Kidney capillary endothelial cell (primary cell): ENCODE measurements at places on chromosomes 2 and 18.

DNA sequence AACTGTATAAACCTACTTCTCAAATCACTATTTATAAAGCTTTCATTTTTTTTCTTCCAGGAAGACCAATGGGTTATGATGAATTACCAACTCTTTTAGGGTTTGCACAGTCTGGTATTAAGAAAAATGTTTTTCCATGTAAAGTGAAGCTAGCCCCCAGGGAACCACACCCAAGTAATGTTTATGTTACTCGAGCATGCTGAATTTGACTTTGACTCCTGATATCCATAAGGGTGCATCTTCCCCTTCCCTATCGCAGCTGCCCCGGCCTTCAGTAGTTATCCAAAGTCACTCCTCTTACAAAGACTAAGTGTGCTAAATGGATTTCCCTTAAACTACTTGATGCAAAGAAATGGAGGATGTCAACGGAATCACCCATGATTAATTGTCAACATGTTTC lies 21.7 kb downstream of the KCTD18 start:
- DNase-seq: no peak

GRCh38 chr2:173032032-173032431 lies 43.6 kb upstream of the MAP3K20 start:
- no peak for DNase-seq

DNA sequence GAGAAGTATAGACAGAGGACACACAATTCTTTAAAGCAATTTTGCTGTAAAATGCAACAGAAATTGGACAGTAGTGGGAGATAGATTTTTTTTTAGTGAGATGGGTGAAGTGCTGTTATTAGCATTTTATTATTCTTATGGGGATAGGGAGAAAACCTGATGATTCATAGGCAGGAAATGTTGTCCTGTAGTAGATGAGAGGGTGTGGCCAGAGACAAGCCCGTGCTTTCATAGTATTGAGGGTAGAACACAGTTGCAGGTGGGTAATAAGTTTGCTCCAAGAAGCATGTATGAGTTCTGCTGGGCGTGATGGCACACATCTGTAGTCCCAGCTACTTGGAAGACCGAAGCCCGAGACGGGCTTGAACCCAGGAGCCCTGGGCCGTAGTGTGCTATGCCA lies 128.3 kb upstream of the ARHGAP28 start:
- DNase-seq: no peak

DNA sequence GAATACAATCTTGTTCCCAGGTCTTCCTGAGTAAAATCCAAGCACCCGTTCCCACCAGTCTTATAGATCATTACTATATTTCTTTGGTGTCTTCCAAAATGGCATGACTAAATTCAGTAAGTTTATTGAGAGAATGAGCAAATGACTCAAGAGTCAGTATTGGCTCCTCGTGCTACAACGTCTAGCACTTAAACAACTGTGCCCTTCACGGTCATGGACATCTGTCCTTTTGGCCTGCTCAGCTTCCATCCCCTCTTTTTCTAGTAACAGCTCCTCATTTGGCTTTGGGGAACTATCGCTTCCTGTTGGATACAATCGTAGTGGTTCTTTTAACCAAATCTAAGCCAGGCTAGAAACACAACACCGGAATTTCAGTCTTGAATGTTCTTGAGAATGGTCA lies 24.1 kb upstream of the FZD7 start:
- DNase-seq: no peak
